ENCODE measurements at places on chromosomes 7 and 10.

GRCh38 chr7:55107946-55108345 is 89.1 kb downstream of the EGFR start:
- no peak for DNase-seq

- no peak for DNase-seq
Measured at GRCh38 chr10:101241840-101242707, 12.8 kb upstream of the LBX1 start.

DNA sequence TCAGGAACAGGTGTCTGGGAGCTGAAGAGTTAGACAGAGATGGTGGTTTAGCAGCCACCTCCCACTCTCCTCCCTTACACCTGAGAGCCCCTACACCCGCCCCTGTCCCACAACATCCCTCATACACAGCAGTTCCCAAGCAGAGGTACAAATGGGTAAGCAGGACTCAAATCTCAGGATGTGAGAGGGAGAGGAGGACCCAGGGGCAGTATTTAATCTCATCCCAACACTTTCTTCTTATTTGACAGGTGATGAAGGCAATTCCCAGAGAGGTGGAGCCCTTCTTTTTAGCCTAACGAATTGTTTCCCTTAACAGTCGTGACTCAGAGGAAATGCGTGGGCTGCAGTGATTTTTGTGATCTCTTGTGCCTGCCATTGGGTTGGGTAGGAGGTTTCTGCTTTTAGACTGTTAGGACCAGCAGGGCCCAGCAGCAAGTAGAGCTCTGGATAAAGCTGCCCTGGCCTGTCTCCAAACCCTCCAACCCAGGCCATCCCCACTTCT is 191.3 kb downstream of the HECW1 start:
- no peak for DNase-seq

GRCh38 chr7:114622221-114622620 is 207.6 kb downstream of the FOXP2 start:
- no peak for DNase-seq
